ENCODE measurements at places on chromosomes 3 and 15. TPM values are rescaled to one million over a fixed set of nuclear protein-coding genes. Genes with fewer than 3 reads are reported as not detected.

Gene ANKUB1
- total RNA-seq, result not detected

Gene PLCL2
- 54.7 TPM for total RNA-seq

Gene TMCO5A
- total RNA-seq, result not detected

Gene PLA2G4E
- total RNA-seq, result not detected

Gene POLR2H
- total RNA-seq, result 20.6 TPM

Gene GLDN
- total RNA-seq, result 10.3 TPM

Gene HES1
- total RNA-seq, result 32.3 TPM

Gene KLHL40
- total RNA-seq, result 0.19 TPM

Gene GOLGA6L7
- not detected for total RNA-seq

Gene GOLGA8M
- 2.6 TPM for total RNA-seq

Gene CYP8B1
- total RNA-seq, result not detected

Gene FAM98B
- total RNA-seq, result 9.1 TPM

DNA sequence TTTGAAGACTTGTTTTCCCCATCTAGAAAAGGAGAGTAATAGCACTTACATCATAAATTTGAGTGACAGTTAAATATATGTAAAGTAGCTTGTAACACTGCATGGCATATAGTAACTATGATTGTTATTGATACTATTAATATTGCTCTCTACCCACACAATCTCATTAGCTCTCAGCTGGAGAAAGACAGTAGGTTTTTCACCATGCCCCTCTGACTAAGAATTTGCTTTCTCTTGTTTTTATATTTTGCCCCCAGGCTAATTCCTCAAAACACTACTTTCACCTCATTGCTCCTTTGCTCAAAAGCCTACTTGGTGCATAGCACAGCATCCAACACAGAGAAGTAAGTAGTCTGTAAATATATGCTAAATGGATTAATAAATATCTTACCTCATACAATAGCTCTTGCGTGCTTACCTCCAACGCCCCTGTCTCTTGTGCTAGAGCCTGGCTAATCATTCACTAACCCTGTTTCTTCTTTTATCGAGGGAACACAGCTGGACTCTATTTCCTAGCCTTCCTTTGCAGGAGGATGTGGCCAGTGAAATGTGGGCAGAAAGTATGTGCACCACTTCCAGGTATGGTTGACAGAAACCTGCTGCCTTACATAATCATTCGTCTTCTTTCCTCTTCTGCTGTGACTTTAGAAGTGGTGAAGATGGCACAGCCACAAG, 190.0 kb downstream of the PLCH1 start:
- no peak for DNase-seq

DNA sequence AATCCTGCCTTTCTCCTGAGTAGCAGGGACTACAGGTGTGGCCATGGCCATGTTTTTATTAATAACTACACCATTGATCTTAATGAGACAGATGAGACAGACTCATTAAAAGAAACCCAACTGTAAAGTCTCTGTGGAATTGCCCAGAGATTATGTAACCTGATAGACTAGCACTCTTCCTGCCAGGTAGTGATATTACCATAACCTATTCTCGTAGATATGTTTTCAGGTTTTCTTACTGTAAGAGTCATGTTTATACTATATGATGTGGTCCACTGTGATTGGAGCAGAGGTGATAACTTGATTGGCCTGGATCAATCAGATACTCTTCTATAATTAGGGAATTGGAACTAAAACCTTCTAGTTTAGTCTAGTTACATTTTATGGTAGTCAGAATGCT, 93.7 kb downstream of the NFKBIZ start:
- no peak for DNase-seq

DNA sequence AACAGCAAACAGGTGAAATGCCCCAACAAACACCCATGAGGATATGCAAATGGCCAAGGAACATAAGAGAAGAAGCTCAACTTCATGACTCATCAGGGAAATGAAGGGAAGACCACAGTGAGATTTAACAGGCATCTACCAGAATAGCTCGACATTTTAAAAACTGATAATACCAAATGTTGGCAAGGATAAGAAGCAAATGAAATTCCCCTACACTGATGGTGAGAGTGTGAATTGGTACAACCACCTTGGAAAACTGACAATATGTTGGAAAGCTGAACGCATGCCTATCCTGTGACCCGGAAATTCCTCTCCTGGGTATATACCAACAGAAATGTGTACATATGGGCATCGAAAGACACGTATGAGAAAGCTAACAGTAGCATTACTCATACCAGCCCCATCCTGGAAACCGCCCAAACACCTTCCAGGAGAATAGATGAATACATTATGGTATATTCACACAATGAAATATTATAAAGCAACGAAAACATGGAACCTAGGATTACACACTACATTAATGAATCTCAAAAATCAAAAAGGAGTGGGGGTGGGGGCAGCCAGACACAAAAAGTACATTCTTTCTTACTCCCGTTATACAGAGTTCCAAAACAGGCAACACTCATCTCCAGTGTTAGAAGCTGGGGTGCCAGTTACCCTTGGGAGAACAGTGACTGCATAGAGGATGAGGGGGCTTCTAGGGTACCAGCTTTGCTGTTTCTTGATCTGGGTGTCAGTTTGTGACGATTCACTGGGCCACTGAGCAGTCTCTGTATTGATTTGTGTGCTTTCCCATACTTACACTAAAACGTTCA, 16.9 kb downstream of the RFTN1 start:
- DNase-seq, result no peak

DNA sequence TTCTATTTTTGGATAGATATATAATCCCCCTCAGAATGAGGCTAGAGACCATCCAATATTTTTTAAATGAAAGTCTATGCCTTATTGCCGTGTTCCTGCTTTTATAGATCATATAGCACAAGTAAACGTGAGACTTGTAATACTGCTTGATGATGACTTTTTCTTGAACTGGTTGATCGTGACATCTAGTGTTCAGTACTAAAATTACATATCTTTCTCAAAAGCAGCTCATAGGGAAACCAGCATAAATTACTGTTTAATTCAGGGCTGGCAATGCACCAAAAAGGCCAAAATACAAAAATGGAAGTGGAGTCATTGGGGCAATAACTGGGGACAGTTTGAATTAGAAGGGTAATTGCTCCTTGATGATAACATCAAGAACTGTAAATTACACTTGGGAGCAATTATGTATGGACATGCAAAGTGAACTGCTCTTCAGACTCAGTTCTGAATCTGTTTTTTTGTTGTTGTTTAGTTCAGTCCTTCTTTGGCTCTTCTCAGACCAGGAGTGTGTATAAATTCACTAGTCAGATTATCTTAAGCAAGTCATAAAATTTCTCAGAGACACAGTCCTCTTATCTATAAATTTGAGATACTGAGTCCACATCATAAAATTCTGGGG, 325.3 kb downstream of the THSD4 start:
- no peak for DNase-seq

DNA sequence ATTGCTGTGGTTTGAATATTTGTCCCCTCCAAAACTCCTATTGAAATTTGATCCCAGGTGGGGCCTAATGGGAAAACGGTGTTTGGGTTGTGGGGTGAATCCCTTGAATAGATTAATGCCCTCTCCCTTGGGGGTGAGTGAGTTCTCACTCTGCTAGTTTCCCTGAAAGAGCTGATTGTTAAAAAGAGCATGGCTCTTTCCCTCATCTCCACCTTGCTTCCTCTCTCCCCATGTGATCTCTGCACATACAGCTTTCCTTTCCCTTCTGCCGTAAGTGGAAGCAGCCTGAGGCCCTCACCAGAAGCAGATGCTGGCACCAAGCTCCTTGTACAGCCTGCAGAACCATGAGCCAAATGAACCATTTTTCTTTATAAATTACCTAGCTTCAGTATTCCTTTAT, 394.9 kb upstream of the WNT5A start:
- no peak for DNase-seq

GRCh38 chr3:87694678-87695077, 364.1 kb downstream of the CGGBP1 start:
- DNase-seq, result no peak

DNA sequence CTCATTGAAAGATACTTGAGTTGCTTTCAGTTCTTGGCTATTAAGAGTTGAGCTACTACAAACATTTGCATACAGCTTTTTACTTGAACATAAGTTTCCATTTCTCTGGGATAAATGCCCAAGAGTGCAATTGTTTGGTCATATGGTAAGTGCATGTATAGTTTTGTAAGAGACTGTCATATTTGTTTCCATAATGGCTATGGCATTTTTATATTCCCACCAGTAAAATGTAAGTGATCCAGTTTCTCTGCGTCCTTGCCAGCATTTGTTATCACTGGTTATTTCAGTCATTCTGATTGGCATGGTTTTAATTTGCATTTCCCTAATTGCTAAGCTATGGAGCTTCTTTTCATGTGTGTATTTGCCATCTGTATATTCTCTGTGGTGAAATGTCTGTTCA, 22.5 kb downstream of the C3orf80 start:
- no peak for DNase-seq

- no peak for DNase-seq
These were observed 25.2 kb upstream of the SLCO2A1 start for GRCh38 chr3:134054881-134055280.

DNA sequence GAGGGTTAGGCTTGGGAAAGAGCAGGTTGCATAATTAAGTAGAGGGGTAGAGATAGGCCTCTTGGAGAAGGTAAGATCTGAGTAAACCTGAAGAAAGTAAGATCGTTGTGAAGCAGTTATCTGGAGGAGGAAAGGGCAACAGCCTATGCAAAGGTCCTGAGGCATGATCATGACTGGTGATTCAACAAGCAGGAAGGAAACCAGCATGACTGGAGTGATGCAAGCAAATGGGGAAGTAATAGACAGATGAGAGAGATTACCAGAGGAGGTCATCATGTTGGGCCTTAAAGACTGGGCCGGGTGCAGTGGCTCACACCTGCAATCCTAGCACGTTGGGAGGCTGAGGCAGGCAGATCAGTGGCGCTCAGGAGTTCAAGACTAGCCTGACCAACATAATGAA, 360.2 kb downstream of the EPHB1 start:
- no peak for DNase-seq

DNA sequence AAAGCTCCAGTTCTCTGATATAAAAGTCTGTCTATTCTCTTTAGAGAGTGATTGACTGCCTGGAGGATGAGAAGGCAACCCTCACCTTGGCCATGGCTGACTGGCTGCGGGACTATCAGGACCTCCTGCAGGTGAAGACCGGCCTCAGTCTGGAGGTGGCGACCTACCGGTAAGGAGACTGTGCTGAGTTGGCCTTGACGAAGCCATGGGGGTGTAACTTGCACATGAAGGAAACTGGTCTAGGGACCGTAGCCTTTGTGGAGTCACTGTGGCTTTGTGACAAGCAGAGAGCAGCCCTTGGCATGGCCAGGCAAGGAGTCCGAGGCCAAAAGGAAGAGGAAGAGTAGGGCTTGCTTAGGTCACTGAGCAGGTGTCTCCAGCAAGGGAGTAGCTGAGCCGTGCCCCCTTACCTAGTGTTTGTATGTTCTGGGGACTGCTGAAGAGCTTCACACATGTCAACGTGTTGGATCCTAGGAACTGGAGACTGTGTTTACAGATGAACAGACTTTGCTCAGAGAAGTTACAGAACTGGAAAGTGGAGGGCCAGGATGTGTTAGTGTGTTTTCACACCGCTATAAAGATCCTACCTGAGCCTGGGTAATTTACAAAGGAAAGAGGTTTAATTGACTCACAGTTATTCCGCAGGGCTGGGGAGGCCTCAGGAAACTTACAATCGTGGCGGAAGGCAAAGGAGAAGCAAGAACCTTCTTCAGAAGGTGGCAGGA, 8.8 kb downstream of the SYNM start:
- DNase-seq, result no peak

GRCh38 chr3:69065318-69065964, 13.3 kb upstream of the TMF1 start:
- DNase-seq, result no peak

DNA sequence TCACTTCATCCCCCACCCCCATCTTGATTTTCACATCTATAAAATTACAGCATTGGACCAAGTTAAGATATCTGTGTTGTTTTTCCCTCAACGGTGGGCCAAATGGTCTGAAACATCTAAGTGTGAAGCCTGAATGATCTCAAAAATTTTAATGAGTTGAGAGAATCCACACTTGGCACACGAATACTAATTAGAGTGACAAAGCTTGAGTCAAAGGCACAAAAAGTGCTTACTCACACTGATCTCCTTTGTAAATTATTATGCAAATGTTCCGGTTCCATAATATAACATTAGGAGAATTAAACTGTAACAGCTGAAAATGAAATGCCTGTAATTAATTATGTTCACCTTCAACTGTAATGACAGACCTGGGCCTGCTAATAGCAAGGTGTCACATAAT, 33.6 kb downstream of the GPR176 start:
- no peak for DNase-seq

GRCh38 chr15:58526647-58527192, 94.9 kb downstream of the LIPC start:
- no peak for DNase-seq

DNA sequence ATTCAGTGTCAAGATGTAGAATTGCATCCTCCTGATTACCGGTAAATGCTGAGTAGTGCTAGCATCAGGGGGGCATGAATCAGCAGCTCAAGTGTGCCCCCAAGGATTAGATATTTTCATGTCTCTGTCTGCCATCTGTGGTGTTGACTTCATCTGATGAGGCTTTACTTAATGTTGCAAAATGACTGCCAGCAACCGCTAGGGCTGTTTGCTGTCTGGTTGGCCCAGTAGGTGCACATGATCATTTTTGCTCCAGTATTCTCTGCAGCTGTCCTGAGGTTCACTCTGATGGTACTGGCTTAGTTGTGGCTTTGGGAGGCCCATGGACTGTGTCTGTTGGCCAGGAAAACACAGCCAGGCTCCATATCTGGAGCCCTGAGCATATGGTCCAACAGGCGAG, 316.4 kb downstream of the SOX2 start:
- DNase-seq, result no peak

- no peak for DNase-seq
These were observed 454.0 kb upstream of the ROBO2 start for GRCh38 chr3:76585794-76586392.

- DNase-seq, result peak; percentile 94
These were observed at the start of gene RBM5 for GRCh38 chr3:50088725-50089608. RBM5 (plus strand) TSS chr3:50088919; CDS start chr3:50090435, 1,516 bp downstream.

- DNase-seq, result no peak
These were observed 285.0 kb upstream of the C2CD4B start for GRCh38 chr15:62450061-62450460.

DNA sequence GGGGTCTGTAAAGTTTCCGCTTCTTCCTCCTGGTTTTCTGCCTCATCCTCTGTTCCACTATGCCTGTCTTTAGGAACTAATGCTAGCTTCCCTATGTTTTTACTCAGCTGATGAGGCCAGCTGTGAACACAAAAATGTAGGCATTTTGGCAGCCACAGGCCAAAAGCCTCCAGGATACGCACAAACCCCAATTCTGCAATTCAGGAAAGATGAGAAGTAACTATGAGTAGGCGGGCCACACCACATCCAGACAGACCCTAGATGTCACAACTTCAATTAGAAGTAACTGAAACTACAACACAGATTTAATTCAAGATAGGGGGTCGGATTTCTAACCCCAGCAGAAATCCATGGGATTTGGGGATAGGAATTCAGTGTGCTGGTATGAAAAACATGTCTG, 11.9 kb downstream of the CA12 start:
- DNase-seq, result no peak

DNA sequence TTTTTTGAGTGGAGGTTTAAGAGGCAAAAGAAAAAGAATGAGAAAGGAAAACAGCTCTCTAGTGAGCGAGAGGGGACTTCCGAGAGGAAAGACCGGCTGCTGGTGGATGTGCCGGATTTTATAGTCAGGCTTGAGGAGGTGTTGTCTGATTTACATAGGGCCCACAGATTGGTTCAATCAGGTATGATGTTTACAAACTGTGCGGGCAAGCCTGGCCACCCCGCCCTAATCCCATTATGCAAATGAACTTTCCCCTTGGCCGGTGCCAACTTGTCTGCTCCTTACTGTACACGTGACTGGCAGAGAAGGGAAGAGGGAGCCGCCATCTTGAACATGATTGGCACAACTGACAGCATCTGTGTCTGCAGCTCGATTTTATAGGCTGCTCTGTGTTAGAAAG, 44.7 kb downstream of the FAM43A start:
- no peak for DNase-seq
